ENCODE measurements at places on chromosomes 7 and 10. TPM values are rescaled to one million over a fixed set of nuclear protein-coding genes. Genes with fewer than 3 reads are reported as not detected.
A peak's percentile ranks its signal among the peaks of the same experiment; 100 is the strongest.

GRCh38 chr10:70602665-70603448, at the start of gene PRF1:
PRF1 (minus strand) TSS chr10:70602741; CDS start chr10:70600902, 1,839 bp downstream.
- no peak for DNase-seq

SH2D4B gene
- not detected for total RNA-seq

DNA sequence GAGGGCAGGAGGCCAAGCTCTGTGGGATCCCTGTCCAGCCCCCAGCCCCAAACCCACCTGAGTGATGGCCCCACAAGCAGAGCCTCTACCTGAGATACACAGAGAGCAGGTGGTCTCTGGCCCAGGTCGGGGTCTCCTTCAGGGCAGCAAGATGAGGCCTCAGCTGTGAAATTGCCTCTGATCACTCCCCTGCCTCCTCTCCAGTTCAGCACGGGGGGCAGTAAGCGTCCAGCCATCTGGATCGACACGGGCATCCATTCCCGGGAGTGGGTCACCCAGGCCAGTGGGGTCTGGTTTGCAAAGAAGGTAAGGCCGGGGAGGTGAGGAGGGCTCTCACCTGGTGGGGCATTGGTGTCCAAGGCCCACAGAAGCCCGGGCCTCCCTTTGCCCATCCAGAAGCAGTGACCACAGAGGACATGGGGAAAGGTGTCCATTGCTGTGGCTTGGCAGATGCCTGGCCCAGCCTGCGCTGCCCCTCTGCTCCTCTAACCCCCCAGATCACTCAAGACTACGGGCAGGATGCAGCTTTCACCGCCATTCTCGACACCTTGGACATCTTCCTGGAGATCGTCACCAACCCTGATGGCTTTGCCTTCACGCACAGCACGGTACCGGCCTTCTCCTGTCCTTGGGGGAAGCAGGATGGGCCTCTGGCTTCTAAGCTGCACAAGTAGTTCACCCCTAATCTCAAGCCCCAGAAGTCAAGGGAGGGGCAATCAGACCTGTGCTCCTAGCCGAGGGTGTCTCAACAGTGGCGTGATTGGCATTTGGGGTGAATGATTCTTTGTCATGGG, 3.1 kb downstream of the CPA1 start:
- DNase-seq = no peak

DNA sequence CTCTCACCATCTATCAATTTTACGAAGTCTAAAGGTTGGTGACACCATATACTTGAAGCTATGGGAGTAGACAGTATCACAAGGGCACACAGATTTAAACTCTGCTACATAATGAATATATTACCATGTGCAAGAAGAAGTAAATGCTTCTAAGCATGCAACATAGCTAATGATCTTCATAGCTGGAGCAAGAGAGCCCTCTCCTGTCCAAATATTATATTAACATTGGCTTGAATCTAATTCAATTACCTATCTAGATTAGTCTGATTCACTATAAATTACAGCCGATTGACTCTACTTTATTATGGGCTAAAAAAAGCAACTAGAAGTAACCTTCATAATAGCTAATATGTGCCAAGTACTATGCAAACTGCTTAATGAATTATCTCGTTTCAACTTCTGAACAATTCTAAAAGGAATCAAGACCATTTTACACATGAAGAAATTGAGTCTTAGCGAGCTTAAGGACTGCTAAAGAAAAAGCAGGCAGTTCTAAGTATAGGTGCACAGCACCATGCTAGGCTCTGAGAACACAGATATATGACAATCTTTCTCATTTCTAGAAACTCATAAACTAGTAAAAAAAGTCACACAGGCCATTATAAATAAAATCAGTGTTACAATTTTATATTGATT, 21.9 kb downstream of the FRA10AC1 start:
- DNase-seq = peak; percentile 37

DNA sequence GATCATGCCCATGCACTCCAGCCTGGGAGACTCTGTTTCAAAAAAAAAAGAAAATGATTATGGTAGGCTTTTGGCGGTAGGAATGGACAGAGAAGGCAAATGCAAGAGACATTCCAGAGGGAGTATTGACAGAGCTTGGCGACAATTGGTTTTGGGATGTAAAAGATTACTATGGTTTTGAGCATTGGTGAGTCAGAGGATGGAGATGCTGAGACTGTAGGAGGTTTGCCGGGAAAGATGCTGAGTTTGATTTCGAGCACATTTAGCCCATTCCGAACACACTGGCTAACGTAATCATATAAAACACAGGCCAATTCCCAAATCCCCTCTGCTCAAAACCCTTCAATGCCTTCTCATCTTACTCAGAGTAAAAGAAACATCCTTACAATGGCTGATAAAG, 161.6 kb upstream of the MKLN1 start:
- peak; percentile 46 for DNase-seq

- peak; percentile 41 for DNase-seq
Observed at GRCh38 chr10:97843281-97843671, 6.4 kb upstream of the GOLGA7B start.

GRCh38 chr7:88226886-88227516, 7.2 kb upstream of the SRI start:
- DNase-seq = peak; percentile 92

DNA sequence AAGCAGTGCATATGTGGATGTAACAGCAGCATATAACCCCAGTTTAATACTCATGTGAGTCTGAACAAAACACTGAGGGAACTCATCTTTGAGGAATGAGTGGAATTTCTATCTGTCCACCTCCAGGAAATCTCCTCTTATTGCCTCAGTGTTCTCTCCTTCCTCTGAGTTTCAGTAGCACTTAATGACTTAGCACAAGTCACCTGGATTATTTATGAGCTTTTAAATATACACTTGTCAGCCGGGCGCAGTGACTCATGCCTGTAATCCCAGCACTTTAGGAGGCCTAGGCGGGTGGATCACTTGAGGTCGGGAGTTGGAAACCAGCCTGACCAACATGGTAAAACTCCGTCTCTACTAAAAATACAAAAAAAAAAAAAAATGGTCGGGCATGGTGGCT, 4.3 kb downstream of the LRRC20 start:
- peak; percentile 97 for DNase-seq

UBTD1 gene
- 53.0 TPM for total RNA-seq

GRCh38 chr7:3338161-3338560, 37.1 kb downstream of the SDK1 start:
- DNase-seq = no peak

- DNase-seq = no peak
Observed at GRCh38 chr7:64993901-64994300, 3.1 kb upstream of the ZNF117 start.

- DNase-seq = no peak
Observed at GRCh38 chr7:92749832-92750446, 86.4 kb downstream of the CDK6 start.

SEMA3A gene
- total RNA-seq = 7.9 TPM

MYL10 gene
- total RNA-seq = not detected

FAM25C gene
- total RNA-seq = not detected

GRCh38 chr7:50681432-50682045, 101.2 kb downstream of the GRB10 start:
- no peak for DNase-seq

GPR15LG gene
- total RNA-seq = not detected

DNA sequence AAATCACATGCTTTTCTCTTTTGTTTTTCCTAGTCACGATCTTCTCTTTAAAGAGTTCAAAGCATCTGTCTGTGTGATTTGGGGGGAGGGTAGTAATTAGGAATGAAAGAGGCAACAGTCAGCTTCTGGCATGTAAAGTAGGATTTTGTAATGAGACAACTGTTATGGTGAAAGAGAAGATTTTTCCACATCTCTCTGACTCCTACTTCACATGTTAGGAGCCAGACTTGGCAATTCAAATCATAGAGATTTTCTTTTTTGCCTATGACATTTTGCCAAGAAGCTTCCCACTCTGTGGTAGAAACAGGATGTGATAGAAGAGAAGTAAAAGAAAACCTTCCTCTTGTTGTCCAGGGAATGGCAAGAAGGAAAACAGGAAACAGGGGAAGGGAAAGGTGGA, 38.3 kb upstream of the KLHL7 start:
- no peak for DNase-seq

- DNase-seq = no peak
Observed at GRCh38 chr10:58791137-58791536, 278.5 kb downstream of the BICC1 start.

- peak; percentile 46 for DNase-seq
Observed at GRCh38 chr7:98294798-98295382, 13.4 kb downstream of the BRI3 start.

GRCh38 chr10:101748496-101748895, 27.4 kb downstream of the FGF8 start:
- no peak for DNase-seq

DNA sequence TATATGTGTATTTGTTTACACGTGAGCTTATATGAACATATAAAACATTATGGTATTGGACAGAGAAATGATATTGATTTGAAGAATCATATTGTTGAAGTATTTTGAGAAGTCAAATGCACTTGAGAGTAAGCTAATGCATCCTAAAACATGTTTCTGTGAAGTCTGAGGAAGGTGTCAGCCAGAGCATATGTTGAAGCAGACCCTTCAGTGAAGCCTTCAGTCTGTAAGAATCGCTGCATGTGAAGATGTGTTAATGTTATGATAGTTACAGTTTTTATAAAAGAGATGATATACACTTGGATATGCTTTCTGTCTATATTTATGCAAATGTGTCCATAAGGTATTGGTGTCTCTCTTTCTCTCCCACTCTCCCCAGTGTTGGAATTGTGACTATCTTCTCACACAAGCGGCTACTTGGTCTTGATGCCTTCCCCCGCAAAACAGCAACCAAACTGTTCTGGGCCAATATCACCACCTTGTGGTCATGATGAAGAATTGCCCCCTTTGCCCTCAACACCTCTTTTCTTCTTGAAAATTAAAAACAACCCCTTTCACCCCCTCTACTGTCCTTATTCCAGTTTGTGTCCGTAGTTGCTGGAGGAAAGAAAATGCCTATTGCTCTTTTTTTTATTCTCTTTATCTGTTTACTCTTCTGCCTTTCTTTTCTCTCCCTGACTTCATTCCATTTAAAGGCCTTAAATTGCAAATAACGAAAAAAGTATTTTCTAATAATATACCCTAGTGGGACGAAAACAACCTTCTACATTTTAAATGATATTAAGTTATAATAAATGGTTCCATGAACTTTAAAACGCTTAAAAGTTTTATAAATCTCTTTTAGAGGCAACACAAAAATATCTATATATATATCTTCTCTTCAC, 64.9 kb downstream of the IKZF1 start:
- DNase-seq = peak; percentile 47

APBB1IP gene
- total RNA-seq = not detected

GRCh38 chr10:75733135-75733890, 301.9 kb downstream of the LRMDA start:
- no peak for DNase-seq

COA1 gene
- total RNA-seq = 84.4 TPM

- DNase-seq = peak; percentile 43
Observed at GRCh38 chr10:77925410-77925794, 1.2 kb downstream of the DLG5 start.

DNA sequence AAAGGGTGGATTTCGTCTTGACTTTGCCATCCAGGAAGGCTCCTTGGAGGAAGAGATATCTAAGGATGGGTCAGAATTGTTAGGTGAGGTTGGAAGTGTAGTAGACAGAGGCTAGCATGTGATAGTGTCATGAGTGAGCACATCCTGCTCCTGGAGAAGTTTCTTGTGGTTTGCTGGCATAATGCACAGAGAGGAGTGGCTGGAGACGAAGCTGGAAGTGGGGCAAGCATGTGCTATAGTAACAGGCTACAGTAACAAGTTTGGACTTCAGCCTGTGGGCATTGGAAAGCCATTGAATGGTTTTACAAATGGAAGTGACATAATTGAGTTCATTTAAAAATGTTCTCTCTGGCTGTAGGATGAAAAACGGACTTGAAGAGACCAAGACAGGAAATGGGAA, 175.6 kb upstream of the VWC2 start:
- peak; percentile 34 for DNase-seq

LFNG gene
- 8.0 TPM for total RNA-seq

DPYSL4 gene
- not detected for total RNA-seq

DNA sequence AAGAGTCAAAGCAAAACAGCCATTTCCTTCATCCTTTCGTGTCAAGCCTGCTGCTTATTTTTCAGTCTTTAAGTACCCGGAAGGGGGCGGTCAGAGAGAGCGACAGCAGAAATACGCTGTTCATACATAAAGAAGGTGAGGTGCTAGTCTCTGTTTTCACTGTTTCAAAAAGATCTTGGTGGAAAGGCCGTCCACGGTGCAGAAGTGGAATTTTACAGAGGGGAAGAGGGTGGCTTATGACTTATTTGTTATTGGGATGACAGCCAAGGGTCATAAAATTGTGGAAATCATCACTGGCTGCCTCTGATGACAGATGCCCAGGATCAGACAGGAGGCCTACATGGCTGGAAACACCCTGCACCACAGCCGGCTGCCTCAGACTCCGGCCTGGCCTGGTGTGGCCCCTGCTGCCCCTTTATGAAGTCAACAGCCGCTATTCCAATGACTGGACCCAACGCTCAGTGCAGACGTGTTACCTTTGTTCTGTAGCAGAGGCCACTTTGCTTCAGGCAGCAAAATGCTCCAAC, 57.0 kb downstream of the HIPK2 start:
- DNase-seq = no peak

DNA sequence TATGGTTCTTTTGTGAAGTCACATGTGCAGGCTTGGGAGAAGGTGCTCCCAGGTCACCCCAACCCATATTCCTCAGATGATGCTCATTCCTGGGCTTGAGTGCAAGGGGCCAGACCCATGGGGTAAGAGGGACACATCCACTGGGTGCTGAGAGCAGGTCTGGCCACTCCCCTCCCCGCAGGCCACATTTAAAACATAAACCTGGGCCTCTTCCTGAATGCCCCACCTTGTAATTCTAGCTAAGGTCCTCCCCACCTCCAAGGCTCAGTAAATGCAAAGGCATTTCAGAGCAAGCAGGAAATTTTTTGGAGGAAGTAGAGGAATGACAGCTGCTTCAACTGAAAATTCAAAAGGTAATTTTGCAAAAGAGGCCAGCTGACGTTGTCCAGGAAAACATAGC, 172.5 kb downstream of the ARHGAP21 start:
- DNase-seq = no peak

- no peak for DNase-seq
Observed at GRCh38 chr10:122561792-122562191, 1.2 kb downstream of the DMBT1 start.

FAM171A1 gene
- total RNA-seq = 41.3 TPM

DNA sequence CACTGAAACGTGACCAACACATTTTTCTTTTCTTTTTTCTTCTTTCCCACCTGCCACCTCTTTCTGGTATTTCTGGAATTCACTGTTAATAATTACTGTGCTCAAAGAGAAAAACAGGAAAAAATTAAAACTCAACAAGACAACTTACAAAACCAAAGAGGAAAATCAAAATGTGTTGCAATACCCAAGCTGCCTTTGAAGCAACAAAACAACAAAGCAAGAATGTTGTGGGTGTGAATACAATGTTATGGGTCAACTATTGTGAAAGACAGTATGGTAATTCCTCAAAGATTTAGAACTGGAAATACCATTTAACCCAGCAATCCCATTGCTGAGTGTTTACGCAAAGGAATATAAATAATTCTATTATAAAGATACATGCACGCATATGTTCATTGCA, 415.1 kb downstream of the GFRA1 start:
- no peak for DNase-seq

DNA sequence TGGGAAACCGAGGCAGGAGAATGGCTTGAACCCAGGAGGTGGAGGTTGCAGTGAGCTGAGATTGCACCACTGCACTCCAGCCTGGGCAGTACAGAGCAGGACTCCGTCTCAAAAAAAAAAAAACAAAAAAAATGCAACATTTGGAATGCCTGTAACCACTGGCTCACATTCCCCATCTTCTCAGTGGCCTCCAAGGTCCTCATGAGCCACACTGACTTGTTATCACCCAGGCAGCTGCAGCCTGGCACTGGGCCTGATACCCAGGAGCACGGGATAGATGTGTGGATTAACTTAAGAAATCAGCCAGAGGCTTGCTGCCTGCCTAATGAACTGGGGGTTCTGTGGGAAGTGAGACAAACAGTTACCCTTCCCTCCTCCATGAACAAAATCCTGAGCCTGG, 23.0 kb downstream of the JCAD start:
- DNase-seq = no peak

Data from HT1080 (cell line).